ENCODE measurements at places on chromosomes 12 and 14.

- DNase-seq = peak; percentile 42
Measured at GRCh38 chr12:18320036-18320617, 58.8 kb downstream of the PIK3C2G start.

DNA sequence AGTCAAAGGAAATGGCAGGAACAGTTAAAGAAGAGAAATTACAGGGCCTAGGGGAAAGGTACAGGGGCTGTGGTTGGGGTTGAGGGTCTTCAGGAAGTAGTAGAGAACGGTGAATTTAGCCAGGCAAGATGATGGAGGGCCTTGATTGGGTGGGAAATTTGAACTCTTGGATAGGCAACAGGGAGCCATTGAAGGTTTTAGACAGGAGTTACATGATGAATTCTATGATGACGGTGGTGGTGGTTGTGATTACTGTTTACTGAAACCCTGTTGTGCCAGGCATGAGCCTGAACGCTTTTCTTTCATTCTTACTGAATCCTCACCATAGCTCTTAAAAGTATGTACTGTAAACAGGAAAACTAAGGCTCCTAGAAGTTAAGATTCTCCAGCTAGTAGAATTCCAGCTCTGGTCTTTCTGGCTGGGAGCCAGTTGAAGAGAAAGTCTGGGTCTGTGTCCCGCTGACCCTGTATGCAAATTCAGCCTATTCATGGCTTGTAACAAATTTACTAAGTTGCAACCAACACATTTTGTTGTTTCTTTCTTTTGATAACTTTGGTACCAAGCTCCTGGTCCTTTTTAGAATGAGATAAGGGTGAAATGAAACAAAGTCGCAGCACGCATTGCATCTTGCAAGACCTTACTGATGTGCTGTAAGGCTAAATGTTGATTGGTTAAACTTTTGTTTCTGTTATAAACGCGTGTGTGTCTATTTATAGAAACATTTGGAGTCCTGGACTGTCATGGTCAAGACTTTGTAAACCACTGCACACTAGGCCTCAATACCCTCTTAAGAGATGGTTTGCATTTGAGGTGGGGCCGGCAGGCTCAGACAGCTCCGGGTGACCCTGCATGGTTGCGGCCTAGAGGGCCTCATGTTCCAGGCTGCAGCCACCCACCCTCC lies 6.0 kb downstream of the ORAI1 start:
- no peak for DNase-seq

GRCh38 chr14:30582376-30582775 lies 23.4 kb downstream of the G2E3 start:
- DNase-seq = no peak

DNA sequence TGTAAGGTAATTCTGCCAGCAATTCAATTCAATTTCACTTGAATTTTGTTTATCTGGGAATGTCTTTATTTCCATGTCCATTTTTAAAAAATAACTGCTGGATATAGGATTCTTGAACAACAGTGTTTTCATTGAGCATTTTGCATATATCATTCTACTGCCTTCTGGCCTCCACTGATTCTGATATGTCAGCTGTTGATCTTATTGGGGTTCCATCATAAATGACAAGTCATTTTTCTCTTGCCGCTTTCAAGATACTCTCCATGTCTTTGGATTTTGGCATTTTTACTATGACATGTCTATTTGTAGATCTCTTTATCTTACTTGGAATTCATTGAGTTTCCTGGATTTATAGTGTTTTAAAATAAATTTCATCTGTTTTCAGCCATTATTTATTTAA lies 180.5 kb upstream of the LMNTD1 start:
- no peak for DNase-seq

DNA sequence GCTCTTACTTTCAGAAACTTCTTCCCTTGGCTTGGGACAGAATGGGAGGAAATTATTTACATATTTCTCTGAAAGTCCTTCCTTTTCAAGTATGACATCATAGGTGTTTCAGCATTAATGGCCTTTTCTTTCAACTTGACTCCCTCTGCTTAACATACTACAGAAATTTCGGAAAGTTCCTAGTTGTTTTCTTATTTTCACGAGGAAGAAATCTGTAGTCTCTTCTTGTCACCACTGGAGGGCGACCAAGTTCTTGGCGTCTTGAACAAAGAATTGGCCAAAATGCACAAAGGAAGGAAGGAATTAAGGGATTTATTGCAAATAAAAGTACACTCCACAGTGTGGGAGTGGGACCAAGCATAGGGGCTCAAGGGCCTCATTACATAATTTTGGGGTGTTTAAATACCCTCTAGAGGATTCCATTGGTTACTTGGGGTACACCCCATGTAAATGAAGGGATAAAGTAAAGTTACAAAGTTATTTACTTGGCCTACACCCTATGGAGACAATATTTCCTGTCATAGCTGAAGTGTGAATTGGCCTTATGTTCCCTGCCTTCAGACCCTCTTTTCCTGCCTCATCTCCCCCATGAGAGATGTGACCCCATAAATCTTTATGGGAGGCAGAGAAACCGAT lies 70.4 kb downstream of the RPL10L start:
- peak; percentile 65 for DNase-seq

DNA sequence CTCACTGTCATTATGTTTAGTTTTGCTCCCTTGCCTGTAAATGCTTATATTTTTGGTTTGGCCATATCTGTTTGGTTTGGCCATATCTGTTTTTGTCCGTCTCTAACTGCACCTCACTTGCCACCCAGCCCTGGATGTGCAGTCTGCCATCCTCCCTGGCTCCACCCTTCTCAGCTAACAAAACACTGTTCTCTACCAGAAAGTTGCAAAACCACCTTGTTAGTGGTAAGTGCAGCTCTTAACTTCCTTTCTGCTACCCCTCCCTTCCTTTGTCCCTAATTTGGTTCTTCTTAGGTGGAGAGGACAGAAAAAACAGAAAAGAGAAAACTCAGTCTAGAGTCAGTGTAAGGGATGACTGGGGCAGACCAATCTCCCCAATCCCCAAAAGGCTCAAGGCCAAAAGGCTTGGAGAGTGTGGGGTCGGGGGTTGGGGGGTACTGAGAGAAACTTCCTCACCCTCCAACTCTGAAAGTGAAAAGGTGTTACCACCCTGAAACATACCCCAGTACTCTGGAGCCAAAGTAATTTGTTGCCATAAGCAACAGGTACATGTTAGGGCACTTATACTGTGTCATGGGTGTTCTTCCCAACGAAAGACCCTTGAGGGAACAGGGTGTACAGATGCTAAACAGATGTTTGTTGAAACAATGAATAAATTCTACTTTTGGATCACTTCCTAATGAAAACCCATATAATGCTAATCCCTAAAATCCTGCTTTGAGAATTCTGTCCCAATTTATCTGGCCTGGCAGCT lies 5.0 kb downstream of the BIN2 start:
- DNase-seq = no peak

- DNase-seq = peak; percentile 99
Measured at GRCh38 chr12:54383041-54383609, 1.4 kb downstream of the ZNF385A start.

- DNase-seq = peak; percentile 62
Measured at GRCh38 chr14:55621391-55621790, 41.4 kb downstream of the KTN1 start.

- no peak for DNase-seq
Measured at GRCh38 chr12:690466-690865, 27.2 kb upstream of the NINJ2 start.

DNA sequence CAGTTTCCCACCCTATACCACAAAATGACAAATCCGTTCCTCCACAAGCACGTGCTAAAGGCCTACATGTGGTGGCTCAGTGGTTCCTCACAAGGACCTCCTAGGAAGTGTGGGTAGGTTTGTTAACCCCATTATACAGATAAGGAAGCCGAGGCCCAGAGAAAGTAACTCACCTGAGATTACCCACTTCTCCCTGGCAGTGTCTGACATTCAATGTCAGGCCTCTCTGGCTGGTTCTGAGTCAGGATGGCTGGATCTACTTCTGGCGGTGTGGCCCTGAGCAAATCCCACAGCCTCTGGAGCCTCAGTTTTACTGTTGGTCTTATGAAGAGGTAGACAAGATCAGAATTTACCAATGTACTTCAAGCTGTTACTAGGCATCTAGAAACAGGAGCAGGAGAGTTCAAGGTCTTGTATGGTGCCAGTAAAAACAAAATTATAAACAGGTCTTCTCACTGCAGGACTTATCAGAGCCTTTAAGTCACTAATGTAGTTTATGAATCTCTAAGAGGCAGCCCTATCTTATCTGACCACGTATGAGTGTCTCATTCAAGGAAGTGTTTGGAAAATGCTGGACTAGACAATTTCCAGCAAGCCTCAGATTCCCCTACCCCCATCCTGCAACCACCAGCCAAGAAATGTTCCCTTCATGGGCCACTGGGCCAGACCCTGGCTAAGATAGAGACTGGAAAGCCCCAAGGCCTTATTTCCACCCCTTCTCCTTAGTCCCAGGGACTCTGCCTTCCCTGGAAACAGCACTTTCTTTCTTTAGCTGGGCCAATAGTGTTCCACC lies 4.2 kb downstream of the HSPB8 start:
- DNase-seq = no peak

DNA sequence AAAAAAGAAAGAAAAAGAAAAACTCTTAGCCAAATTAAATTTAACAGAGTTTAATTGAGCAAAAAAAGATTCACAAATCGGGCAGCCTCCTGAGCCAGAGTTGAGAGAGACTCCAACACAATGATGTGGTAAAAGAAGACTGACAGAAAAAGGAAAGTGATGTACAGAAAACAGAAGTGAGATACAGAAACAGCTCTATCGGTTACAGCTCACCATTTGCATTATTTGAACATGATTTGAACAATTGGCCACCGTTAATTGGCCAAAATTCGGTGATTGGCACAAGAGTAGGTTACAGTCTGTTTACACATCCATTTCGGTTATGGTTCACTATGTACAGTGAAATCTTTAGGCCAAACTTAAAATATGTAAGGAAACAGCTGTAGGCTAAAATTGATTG lies 117.7 kb downstream of the SPTSSA start:
- DNase-seq = no peak

DNA sequence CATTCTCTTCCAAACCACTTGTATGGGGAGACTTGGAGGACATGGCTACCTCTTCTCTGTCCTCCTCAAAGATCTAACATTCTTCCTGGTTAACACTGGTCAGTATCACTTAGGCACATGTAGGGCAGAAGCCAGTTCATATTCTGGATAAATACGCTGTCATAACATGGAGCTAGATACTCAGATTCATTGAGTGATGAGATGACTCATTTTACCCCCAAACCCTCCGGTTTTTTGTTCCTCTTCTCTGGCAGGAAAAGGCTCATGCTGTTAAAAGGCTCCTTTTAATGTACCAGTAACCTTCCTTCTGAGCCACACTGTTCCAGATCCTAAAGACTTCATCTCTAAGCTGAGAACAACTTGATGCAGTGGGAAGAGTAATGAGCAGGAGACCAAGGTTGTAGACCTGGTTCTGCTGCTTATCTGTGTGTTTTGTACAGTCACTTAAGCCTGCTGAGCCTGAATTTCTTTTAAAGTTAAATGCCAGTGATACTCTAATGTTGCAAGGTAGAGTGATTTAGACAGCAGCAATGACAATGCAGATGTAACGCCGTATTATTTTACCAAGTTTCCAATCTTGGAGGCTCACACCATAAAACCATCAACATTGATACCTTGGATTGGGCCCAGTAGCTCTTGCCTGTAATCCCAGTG lies 57.3 kb upstream of the ELK3 start:
- DNase-seq = peak; percentile 77

DNA sequence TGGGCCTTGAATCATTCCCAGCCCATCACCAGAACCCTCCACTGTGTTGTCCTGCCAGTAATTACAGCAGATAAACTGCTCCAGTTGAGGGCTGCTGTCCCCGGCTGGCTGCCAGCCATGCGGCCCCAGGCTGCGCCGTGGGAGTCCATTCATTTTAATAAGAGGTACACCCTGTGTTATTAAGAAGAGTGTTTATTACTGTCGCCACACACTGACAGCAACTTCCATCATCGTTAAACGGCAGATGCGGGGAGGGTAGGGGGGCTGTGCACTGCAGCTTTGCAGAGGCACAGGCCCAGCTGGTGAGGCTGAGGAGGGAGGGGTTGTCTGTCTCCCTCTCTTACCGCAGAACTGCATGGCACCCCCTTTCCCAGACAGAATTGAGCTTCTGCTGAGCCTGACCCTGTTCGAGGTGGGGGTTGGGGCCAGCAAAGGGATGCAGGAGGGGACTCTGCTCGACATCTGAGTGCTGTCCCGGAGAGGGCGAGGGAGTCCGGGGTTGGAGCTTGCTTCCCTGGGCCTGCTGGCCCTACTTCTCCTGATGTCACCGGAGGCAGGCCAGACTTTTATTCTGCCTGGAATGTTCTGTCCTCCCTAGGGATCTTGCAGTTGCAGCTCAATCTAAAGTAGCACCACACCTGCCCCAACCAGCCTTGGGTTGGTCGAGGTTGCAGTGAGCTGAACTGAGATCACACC lies 33.8 kb upstream of the GPATCH2L start:
- DNase-seq = no peak
